Coronary artery (tissue), 2 donors: ENCODE measurements at places on chromosomes 2 and 18.

- no peak for DNase-seq
Observed at GRCh38 chr18:22088029-22088428, 81.4 kb upstream of the GATA6 start.

GRCh38 chr2:48727560-48727959, 28.0 kb downstream of the LHCGR start:
- no peak for DNase-seq

DNA sequence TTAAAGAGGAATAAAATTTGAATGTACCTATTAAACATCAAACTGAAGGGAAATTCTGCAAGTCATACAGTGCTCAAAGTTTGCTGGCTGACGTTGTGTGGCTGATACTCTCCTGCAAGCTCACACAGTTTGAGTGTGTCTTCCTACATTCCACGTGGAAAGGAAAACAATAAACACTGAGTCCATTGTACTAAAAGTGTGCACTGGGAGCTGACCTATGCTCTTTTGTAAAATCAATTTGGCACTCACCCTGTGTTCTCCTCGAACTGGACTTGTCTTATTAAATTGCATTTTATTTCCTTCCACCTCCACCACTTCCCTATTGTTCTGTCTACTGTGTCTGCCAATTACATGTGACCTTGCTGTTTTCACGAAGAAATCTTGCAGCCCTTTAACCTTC, 458.0 kb downstream of the CPS1 start:
- no peak for DNase-seq

GRCh38 chr2:225122583-225123486, 80.6 kb upstream of the DOCK10 start:
- no peak for DNase-seq

DNA sequence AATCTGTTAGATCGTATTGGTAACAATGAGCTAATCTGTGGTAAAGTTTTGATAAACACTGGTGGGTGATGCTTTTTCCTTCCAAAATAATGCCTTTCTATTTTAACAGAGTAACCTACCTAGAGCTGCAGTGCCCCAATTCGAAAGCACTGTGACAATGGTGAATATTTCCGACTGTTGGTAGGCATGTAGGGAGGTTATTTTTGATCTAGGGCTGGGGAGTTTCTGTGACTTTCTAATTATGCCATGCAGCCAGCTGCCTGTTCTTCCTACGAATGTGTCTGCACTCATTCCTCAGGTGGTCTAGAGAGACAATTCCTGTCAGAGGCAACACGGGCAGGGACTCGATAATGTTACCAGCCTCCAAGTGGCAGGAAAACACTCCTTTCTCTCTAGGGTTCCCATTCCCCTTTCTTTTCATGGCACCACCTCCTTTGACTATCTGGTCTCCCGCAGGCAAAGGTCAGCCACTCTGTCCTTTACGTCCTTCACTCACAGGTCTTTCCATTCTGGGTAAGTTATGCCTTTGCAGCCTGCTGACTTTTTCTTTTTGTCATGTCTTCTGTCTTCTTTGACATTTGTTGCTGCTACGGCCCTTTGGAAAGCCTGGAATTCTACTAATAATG, 167.2 kb upstream of the MGAT5 start:
- no peak for DNase-seq

DNA sequence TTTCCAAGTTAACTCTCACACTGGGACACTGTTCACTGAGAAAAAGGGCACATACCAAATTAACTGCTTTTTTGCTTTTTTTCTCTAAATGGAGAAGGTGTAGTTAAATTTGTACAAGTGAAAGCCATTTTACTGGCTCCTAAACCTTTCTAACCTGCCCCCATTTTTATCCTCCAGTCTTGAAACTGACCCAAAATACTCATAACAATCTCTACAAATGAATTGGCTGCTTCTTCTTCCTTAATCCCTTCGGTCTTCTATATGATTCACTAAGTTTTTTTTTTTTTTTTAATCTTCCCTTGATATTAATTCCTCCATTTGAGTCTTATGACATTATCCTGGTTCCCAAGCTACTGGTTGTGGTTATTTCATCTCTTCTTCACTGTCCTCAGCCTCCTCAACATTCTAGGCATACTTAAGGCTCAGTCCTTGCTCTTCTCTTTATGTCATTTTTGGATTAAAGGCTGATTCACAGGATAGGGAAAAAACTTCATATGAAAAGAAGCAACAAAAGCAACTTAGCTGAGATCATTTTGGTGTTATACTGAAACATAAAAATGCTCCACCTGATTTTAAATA, 19.8 kb downstream of the ORC2 start:
- no peak for DNase-seq

- DNase-seq: no peak
Observed at GRCh38 chr18:51522821-51523220, 325.3 kb upstream of the MEX3C start.

DNA sequence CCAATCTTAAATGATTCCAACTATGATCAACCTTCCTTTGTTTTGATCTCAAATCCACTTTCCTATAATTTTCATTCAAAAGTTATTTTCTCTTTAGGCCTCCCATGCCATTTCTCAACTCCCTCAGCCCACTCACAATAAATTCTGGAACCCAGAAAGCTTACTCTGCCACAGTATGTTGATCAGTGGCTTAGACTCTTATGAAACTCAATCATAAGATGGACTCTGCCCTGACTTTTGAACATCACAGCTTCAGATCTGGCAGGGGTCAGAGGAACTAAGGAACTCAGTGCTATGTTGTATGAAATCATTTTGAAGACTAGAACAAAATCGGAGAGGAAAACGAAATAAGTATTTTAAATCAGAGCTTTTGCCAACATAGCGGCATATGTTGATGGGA, 59.8 kb upstream of the LGALSL start:
- no peak for DNase-seq

- no peak for DNase-seq
Observed at GRCh38 chr2:224887141-224887540, 155.1 kb downstream of the DOCK10 start.

- no peak for DNase-seq
Observed at GRCh38 chr2:29336341-29337241, 221.4 kb downstream of the CLIP4 start.

- no peak for DNase-seq
Observed at GRCh38 chr2:151852260-151853069, 24.2 kb upstream of the ARL5A start.

GRCh38 chr18:45329316-45329715, 286.0 kb upstream of the SLC14A2 start:
- no peak for DNase-seq

DNA sequence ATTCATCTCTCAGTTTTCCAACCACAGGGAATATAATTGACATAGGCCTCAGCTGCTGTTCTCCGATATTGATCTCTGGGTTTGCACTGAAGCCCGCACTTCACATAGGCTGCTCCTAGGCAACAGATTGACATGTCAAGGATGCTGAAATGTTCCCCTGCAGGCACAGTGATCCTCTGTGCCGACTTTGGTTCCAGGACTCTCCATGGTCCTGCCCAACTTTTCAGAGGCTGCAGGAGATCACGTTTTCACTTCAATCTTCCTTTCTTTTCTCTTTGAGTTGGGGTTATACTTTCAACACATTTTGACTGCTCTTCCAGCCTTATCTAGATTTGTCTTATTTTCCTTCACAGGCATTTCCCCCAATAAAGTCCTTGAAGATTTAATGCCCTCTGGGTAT, 1361.0 kb downstream of the DSC3 start:
- DNase-seq: no peak

DNA sequence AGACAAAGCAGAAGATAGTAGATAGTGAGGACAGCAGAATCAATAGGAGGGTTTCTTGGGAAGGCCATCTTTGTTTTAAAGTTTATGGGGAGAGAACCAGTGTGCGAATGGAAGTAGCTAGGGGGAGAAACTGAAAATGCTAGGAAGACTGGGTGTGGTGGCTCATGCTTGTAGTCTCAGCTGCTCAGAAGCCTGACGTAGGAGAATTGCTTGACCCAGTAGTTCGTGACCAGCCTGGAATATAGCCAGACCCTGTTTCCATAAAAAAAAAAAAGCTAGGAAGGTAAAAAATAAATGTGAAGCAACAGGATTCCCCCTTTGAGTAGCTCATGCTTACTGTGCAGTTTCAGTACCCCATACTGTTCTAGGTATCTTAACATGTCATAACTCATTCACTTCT, 19.2 kb upstream of the DRC1 start:
- DNase-seq: no peak

- DNase-seq: no peak
Observed at GRCh38 chr2:231476920-231477319, 12.6 kb upstream of the NCL start.

DNA sequence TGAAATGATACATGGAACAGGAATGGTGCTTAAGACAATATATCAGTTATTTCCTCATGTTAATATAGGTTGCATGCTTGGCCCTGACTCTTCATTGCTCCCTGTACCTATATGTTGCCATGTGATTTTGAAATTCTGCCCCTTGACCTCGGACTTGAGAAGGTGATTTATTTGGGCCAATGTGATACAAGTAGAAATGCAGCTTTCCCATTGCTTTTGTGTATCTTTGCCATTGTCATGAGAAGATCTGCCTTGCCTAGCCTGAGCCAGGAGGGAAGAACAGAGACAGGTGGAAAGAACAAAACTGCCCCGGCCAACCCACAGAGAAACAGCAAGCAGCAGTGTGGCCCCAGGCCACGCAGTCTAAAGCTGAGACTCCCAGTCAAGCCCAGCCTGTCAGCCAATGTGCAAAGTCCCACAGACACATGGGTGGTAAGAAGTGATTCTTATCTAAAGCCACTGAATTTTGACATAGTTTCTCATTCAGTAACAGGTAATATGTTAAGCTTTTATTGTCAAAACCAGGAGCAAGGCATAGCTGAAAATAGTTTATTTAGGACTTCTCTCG, 245.7 kb upstream of the RND3 start:
- no peak for DNase-seq

DNA sequence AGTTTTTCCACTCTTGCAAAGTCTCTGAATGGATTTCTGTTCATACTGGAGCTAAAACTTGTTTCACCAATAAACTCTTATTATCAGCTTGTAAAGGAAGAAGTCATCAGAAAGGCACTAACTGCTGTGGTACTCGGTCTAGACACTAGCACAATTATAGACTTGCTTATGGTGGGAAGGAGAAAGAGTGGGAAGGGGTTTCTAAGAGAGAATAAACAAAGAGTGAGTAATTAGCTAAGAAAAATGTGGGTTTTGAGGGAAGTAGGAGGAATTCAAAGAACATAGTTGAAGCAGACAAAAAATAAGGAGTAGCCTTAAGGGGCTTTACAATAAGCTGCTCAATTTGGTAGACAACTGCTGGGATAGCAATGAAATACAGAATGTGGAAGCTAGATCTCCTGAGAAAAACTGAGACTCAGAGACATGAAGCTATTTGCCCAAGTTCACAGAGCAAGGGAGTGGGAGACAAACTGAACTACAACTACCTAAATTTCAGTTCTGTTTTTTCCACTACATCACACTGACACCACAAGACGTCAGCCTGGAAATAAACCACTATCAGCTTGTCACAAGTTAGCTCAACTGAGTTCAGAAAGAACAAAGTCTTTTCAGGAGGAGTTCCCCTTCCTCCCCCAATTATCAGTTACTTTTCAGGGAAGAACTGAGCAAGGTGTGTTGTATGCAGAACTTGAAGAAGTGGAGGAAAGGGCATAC, 59.7 kb downstream of the MAP4K3 start:
- no peak for DNase-seq

DNA sequence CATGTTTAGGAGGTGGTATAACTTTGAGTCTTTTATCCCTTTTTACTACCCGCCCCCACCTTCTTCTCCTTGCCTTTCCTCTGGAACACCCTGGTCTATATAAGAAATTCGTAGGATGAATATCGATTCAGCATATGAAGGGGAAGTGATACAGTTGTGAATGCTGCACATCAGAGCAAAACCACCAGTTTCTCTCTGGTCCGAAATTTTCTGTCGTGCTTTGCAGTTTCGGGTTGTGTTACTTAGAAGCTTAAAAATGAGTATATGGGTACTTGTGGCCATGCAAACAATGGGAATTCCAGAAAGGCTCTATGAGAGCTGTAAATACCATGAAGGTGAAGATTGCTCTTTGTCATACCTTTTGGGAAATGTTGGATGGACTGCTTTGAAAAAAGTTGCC, 60.6 kb downstream of the DAW1 start:
- DNase-seq: no peak

- no peak for DNase-seq
Observed at GRCh38 chr18:60120231-60120750, 220.5 kb downstream of the PMAIP1 start.
